ENCODE measurements at places on chromosomes 1 and 21.

DNA sequence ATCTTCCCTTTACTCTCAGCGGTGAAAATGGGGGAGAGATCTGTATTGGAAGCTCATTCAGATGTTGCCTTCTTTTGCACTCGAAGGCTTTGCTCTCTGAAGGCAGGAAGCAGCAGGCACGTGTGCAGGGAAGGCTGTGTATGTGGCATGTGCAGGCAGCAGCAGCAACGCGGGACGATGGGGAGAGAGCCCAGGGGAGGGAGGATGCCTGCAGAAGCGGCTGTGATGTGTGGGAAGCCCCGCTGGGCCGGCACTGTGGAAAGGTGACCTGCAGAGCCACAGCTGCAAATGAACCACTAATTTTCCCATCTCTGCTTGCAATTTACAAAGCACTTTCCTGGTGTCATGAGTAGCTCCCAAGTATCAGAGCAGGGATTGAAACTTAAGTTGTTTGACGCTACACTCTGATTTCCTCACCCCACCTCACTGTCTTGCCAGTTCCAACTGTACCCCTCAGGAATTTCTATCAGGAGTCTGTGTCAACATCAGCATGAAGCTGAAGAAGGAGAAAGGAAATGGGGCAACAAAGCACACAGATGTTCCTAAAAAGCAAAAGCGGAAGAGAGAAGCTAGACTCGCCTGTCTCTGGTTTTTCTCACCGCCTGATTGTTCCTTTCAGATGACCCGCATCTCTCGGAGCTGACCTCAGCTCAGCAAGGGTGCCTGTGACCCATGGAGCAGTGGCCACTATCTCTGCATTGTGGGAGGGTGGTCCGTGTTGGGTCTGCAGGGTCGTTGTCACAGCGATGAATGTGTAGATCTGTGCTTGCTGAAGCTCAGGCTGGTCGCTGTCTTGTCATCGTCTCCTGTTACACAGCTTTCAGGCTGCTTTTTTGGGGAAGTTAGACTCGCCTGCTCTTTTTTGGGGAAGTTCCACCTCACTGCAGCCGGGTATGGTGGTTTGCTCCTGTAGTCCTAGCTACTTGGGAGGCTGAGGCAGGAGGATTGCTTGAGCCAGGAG lies 156.1 kb downstream of the KIF26B start:
- DNase-seq, result peak; percentile 16

GRCh38 chr1:12152113-12152891 lies 14.5 kb upstream of the TNFRSF1B start:
- DNase-seq, result no peak

DNA sequence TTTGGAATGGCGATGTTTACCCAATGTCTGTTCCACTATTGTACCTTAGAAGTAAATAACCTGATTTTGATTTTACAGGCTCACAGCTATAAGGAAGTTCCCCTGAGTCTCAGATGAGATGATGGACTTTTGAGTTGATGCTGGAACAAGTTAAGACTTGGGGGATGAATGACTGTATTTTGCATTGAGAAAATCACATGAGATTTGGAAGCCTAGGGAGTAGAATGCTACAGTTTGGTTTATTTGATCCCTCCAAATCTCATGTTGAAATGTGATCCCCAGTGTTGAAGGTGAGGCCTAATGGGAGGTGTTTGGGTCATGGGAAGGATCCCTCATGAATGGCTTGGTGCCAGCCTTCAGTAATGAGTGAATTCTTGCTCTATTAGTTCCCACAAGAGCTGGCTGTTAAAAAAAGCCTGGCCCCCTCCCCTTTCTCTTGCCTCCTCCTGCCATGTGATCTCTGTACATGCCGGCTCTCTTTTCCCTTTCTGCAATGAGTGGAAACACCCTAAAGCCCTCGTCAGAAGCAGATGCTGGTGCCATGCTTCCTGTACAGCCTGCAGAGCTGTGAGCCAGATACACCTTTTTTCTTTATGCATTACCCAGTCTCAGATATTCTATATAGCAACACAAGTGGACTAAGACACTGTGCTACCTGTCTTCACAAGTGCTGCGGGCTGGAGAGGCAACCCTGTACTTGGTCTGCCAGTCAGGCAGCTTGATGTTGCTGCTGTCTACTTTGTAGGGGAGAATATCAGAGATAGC lies 77.0 kb upstream of the TLR5 start:
- no peak for DNase-seq

DNA sequence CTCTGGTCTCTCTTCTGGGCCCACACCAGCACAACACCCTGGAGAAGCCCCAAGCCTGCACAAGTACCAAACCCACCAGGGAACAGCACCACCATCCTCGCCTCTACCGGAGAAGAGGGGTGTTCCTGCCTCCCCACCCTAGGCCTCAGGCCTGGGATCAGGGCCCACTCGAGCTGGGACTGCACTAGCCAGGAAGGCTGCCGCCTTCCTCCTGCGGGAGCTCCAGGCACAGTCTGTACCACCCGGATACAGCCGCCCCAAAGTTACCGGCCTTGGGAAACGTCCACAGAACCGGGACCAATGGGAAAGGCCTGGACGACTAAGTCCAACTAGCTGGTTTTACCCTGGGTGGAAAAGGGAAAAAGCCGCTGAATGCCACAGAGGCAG lies 3.4 kb downstream of the TAL1 start:
- DNase-seq, result no peak

DNA sequence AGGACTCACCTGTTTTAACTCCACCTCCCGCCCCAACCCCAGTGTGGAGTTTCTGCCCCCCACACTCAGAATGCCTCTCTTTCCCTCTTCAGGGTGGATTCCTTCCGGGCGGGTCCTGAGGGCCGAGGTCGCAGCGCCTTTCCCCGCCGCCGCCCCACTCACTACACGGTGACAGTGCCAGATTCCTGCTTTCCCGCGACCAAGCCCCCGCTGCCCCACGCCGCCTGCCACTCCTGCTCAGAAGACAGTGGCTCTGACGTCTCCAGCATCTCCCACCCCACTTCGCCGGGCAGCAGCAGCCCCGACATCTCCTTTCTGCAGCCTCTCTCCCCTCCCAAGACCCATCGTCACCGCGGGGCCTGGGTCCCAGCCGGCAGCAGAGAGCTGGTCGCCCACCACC lies 16.7 kb downstream of the INAVA start:
- DNase-seq, result no peak

DNA sequence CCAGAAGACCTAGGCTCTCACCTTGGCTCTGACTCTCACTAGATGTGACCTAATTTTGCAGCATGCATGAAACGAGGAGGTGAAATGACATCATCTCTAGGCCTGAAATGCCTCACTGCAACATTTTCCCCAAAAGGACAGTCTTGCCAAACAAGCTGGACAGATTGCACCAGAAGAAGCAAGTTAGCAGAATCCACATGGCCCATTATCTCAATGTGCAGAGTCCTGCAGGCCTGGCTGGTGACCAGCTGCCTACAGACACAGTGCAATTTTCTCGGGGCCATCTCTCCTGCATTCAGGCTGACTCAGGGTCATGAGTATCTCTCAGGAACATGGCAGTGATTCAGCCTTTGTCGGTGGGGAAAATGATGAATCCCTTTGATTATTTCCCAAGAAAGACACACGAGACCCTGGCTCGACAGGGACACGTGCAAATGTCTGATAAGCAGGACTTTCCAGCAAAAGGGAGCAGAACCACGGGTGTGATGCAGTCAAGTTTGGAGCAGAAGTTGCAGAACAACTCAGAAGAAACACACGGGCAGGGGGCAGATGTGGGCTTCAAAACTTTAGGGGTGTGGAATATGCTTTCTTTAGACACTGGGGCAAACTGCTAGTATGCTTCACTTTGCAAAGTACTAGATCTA lies 38.7 kb downstream of the TRIM67 start:
- DNase-seq, result no peak

DNA sequence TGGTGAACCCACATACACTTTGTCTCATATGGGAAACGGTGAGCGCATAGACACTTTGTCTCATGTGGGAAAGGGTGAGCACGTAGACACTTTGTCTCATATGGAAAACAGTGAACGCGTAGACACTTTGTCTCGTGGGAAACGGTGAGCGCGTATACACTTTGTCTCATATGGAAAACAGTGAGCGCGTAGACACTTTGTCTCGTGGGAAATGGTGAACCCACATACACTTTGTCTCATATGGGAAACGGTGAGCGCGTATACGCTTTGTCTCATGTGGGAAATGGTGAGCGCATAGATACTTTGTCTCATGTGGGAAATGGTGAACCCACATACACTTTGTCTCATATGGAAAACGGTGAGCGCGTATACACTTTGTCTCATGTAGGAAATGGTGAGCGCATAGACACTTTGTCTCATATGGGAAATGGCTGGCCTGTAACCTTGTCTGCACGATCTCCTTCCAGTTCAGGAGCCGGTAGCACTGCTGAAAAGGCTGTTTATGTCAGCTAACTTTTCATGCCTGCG lies 50.7 kb upstream of the TRAPPC10 start:
- no peak for DNase-seq

DNA sequence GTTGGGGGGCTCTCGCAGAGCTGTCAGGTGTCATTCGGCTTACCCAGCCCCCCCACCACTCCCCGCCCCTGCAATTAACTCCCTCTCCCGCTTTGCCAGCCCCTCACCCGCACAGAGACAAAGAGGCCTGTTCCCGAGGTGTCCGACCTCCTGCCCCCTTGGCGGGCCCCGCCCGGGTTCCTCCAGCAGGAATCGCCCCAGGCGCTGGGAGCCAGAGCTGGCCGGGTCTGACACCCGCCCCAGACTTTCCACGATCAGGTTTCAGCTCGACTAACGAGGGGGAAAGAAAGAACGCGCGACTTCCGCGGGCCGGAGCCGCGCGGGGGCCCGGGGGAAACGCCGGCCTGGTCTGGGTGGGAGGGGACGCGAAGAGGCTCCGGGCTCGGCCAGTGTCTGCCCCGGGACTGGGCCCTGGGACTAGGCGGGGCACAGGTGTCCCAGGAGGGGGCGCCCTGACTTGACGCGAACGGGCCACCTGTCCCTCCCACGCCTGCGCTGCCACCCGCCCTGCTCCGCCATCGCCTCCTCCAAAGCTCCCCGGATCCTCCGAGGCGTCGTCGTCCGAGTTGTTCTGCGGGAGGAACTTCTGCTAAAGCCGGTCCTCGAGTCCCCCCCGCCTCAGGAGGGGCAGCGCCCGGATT lies 36.4 kb upstream of the HHAT start:
- DNase-seq, result no peak

DNA sequence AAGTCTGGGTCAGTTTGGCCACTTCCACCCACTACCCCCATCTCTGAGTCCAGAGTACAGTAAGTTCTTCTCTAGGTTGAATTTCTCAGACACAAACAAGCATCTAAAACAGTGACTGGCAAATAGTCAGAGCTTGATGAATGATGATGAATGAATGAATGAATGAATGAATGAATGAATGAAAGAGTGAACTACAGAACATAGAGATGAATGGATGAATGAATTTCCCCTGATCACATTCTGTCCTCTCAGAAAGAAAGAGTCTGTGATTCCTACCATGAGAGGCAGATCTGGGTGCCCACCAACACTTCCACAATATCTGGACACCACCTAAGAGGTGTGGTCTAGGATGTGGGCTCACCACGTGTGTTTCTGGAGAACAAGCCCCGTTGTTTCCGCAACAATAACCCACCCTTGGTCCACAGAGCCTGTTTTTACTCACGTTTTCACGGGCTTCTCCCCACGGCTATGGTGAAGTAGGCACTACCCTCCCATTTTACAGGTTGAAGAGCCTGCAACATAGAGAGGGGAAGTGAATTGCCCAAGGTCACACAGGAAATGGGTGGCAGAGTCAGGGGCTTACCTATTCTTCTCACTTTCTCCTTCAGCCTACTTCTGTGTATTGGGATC lies 40.2 kb upstream of the IFFO2 start:
- no peak for DNase-seq

- DNase-seq, result no peak
Observed at GRCh38 chr1:119141020-119141424, 569 bp upstream of the WARS2 start.

- no peak for DNase-seq
Observed at GRCh38 chr1:226942392-226942791, 2.3 kb downstream of the COQ8A start.

GRCh38 chr1:11535761-11536572 lies 57.0 kb downstream of the DISP3 start:
- DNase-seq, result no peak

GRCh38 chr1:179129702-179130473 lies 48.0 kb downstream of the TOR3A start:
- DNase-seq, result no peak

GRCh38 chr1:80164150-80164549 lies 1157.6 kb upstream of the ADGRL4 start:
- DNase-seq, result no peak

DNA sequence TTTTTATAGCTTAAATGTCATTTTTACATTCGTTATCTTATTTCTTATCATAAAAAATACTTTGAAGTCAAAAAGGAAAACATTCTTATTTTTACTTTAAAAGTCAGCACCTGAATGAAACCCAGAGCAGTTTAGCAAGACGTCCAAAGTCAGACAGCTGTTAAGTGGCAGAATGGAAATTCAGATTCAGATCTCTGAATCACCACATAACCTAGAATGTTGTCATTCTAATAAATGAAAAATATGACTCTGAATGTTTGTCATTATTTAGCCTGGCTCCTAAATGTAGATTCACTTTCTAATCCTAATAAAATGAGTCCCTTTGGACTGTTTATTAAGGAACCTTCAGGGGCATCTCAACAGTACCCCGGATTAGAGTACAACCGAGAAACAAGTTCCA lies 75.2 kb upstream of the RGS7 start:
- DNase-seq, result no peak
